DMS153 (cell line): ENCODE measurements at places on chromosomes 6 and 20.

- DNase-seq: no peak
Measured at GRCh38 chr6:126182650-126183311, 157.1 kb upstream of the CENPW start.

- no peak for DNase-seq
Measured at GRCh38 chr20:42485556-42485955, 704.1 kb downstream of the PTPRT start.

DNA sequence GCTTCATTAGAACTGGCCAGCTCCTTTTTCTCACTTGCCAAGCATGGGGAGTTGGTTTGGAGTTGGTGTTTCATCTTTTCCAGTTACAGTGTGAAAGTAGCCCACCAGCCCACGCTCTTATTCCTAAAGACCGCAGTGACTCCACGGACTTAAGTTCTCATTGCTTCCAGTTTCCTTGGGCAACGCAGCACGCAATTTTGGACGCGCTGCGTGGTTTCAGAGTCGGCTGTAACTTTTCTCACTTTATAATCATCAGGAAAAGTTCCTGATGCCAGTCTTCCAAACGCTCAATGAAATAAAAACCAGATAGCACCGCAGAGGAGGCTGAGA, 381 bp upstream of the PEX7 start:
- DNase-seq: no peak

DNA sequence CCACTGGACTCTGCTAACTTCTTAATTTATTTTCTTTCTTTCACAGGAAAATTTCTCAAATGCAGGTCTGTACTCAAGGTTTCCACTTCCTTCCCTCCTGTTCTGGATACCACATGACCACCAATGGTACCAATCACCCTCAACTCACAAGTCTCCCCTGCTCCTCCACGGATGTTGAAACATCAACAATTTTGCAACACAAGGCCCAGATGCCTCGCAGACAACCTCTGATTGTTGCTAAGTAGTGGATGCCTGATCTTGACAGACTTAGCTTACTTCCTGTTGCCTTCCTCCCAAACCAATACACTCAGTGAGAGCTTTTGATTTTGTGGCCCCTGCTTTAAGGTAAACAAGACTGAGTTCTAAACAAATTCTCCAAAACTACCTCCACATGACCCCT, 146.6 kb downstream of the FRK start:
- no peak for DNase-seq

DNA sequence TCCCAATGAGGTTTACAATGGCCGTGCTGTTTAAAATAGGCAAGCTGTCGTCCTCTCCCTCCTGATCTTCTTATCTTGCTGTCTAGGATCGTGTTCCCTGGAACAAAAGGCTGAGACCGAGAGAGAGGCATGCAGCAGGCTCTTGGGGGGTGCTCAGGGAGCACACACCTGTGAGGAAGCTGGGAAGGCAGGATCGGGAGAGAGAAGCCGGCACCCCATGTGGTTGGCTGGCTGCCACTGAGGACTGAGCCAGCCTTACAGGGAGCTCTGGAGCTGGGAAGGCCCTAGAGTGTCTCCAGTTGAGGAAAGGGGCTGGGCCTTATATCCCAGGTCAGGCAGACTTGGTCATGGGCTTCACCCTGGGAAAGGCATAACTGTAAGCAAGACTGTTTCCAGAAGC, 184.2 kb downstream of the LY86 start:
- DNase-seq: no peak

- no peak for DNase-seq
Measured at GRCh38 chr20:4046311-4046924, 31.1 kb upstream of the RNF24 start.

- DNase-seq: no peak
Measured at GRCh38 chr6:36098920-36099647, 31.2 kb upstream of the MAPK13 start.

DNA sequence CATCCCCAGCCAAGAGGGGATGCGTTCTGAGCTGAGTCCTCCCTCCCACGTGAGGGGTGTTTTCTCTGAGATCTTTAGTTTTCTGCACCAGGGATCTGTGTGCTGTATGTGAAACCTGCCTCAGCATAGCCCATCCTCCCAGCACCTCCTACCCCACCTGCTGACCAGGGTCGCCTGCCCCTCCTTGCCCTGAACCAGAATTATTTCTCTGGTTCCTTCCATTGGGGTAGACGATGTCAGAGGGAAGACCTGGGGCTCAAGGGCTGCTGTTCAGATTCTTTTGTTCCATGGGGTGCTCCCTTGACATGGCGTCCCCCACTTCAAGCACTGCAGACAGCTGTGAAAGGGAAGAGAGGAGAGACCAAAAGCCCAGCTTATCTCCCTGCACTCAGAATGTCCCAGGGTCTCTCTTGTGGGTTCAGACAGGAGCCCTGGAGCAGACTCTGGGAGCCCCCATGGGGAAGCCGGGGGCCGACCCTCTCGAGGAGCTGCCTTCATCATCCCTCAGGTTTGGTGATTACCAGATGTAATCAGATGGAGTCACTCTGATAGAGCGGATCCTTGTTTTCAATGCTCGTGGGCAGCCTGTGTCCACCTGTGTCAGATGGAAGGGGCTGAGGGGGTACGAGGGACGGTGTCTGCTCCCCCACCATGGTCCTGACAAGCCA, 74.3 kb downstream of the ERMARD start:
- no peak for DNase-seq
